Central memory CD4-positive, alpha-beta T cell (primary cell): ENCODE measurements at places on chromosomes 13 and 19.

GRCh38 chr19:17775245-17775927 is 19.6 kb upstream of the B3GNT3 start:
- no peak for DNase-seq

DNA sequence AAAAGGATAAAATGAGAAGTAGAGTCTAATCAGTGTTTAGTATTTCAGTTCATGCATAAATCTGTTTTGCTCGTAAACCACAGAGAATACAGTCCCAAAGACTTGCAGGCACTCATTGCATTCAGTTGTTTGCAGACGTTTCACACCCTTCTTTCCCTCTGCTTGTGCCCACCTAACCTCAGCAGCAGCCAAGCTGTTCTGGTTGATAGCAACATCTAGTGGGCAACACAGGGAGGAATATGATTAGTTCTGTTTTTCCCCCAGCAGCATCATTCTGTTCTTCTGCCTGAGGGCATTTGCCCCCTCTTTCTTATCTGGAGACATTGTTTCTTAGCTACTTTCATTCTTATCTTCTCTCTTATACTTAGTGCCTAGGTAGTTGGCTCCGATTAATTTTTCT is 135.6 kb downstream of the PAN3 start:
- no peak for DNase-seq

DNA sequence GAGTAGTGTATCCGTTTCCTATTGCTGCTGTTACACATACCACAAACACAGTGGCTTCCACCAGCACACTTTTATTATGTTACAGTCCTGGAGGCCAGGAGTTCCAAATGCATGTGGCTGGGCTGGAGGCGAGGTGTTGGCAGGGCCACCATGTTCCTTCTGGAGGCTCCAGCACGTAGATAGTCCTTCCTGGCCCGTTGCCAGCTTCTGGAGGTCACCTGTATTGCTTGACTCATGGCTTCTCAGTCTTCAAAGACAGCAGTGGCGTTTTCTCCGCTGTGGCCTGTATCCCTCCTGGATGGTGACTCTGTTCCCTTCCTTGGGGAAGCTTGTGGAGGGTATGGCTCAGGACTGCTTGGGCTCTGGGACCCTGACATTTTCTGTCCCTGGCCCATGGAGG is 15.2 kb downstream of the ZNF473 start:
- no peak for DNase-seq

DNA sequence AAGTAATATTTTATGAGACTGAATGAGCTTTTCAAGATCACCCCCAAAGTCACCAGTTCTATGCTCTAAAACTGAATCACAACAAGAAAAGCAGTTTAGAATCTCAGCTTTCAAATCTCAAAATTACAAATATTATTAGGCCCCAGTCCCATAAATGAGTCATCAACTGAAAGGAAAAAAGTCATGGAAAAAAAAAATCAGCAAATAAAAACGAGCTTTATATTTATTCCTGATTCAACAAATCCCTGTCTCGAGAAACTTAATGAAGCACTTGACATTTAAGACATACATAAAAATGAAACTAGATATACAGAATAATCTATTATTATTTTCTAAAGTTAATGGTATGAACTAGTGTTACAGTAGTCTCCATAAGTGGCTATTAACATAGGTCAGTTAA is 203.0 kb downstream of the DIAPH3 start:
- no peak for DNase-seq

- no peak for DNase-seq
Measured at GRCh38 chr19:55392820-55393761, 7.4 kb downstream of the RPL28 start.

GRCh38 chr13:30983431-30983830 is 51.0 kb downstream of the TEX26 start:
- no peak for DNase-seq

DNA sequence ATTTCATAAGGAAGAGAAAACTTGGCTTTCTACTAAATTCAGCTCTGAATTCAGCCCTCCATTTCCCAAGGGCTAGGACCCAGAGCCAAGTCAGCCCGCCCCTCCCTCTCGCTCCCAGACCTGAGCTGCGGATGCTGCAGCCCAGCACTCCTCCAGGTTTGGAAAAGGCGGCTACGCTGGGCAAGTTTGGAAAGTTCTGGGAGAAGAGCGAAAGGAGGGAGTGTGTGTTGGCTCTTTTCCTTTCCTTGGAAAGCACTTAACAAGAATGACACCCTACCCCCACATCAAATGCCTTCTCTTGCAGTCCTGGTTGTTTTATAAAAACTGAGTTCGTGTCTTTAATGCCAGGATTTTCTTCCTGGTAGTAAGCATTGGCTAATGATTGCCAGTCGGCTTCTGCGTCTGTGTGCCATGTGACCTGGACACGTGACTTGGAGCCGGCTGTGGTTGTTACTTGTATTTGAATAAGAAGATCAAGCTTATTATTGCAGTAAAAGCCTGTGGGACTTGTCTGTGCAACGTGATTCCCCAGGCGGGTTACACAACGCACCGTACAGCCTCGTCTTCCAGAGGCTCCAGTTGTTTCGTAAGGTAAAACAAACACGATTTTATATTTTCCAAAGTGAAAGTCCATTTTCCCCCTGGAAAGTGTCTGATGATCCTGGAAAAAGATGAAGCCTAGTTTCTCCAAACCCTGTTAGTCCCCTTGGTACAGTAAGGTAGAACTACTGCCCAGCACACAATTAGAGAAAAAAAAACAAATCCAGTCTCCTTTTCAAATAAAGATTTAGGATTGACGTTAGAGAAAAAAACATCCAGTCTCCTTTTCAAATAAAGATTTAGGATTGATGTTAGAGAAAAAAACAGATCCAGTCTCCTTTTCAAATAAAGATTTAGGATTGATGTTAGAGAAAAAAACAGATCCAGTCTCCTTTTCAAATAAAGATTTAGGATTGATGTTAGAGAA is 26.8 kb upstream of the UBE2L5 start:
- peak; percentile 71 for DNase-seq

DNA sequence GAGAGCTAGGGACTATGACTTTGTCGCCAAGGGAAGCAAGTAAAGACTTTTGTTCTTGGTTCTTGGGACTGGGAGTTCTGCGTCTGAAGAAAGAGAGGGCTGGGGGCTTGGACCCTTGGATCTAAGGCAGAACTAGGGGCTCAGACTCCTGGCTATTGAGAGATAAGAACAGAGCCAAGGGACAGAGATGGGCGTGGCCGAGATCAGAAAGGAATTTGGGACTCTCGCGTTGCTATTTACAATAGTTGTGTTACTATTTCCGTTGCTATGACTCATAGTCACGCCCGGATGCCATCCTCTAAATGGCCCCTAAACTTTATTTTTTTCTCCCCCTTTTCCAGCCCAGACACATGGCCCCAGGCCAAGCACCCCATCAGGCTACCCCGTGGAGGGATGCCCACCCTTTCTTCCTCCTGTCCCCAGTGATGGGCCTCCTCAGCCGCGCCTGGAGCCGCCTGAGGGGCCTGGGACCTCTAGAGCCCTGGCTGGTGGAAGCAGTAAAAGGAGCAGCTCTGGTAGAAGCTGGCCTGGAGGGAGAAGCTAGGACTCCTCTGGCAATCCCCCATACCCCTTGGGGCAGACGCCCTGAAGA is 759 bp downstream of the PPP1R15A start:
- DNase-seq: peak; percentile 87

DNA sequence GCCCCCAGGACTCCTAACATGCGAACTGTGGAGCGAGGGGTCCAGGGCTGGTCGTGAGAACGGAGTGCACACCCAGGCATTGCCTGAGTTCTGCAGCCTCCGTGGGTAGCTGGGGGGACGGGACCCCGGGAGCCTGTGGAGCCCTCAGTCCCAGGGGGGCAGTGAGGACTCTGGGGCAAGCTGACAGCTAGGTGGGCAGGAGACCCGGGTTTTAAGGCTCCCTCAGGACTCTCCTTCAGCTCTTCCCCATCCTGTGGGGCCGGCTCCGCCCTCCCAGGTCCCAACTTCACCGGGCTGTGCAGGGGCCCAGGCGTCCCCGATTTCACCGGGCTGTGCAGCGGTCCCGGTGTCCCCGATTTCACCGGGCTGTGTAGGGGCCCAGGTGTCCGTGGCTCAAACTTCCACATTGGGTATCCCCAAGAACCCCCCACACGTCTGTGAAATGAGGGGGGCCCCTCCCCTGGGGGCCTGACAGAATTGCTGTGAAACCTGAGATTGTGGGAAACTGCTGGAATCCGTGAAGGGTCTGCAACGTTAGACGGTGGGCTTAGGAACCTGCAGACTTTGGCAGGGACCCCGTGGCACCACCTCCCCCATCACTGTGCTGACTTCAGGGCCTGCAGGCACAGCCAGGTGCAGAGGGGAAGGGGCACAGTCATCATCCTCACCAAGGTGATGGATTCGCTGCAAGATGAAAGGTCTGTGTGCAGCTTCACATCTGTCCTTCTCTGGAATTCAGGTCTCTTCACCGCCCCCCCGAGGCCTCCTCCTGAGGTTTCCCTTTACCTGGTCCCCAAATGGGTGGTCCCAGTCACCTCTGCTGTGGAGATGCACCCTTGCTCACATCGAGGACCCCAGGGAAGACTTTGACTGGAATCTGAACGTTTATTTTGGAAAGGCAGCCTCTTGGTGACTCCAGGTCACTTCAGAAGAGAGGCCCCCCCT is 73.2 kb upstream of the MCF2L start:
- DNase-seq: no peak

DNA sequence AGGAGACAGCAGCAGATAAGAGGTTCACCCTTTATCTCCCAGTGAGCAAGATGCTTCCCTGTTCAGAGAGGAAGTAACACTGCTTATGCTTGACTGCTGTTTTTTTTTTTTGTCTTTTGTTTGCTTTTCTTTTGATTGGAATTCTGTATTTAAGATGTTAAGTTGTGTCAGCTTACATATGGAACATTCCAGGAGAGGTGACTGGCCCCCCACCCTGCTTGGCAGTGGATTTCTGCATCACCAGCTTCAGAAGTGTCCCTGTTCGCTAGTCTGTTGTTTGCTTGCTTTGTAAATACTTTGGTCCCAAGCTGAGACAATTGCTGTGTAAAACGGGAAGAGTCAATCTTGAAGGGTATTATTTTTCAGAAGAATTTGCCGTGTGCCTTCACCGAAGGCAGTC is 43.0 kb downstream of the IFT88 start:
- DNase-seq: no peak

DNA sequence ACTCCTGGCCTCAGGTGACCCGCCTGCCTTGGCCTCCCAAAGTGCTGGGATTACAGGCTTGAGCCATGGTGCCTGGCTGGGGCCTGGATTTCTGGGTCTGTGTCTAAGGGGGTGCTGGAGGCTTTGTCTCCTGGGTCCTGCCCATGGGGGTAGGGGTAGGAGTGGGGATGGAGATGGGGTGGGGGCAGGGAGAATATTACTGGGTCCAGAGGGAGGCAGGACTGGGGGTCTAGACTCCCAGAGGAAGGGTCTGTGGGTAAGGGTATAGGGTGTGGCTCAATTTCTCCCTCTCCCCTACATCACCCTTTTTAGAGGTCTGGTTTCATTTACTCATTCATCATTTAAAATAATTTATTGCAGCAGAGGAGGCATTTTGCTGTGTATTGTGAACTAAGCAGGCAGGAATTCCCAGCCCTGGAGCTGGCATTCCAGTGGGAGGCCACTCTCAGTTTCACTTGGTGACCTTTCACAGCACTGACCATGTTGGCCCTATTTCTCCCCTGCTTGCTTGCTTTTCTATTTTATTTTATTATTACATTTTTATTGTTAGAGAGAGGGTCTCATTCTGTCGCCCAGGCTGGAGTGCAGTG is 810 bp upstream of the NFKBID start:
- no peak for DNase-seq

GRCh38 chr13:34578471-34578870 is 363.6 kb upstream of the NBEA start:
- DNase-seq: no peak

DNA sequence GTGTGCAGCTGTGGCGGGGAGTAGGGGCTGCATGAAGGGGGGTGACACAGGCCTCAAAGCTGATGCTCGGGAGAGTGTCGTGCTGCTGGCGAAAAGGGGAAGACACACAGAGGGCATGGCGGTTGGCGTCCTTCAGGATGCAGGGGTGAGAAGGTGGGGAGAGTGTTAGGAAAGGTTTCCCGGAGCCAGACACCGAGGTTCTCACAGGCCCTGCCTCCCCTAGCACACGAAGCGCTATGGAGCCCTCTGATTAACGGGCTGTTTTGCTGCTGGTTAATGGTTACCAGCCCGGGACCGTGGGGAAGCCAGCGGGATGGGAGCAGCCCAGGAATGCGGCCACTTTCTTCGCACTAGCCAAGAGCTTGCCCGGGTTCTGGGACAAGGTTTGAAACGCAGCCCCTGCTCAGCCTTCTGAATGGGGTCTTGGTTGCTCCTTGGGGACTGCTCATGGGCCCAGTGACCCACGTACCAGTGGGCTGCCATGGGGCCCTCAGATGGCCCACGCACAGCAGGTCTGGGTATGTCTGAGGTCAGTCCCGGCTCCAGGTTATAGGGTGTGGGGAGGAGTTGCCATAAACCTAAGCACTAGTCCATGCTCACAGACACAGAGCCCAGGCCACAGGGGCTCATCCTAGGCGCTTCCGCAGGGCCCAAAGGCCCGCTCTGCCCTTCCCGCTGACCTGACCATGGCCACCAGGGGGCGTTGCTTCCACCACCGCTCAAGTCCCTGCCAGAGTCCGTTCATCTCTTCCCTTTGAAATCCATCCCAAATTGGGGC is 31.3 kb upstream of the ISYNA1 start:
- peak; percentile 49 for DNase-seq

DNA sequence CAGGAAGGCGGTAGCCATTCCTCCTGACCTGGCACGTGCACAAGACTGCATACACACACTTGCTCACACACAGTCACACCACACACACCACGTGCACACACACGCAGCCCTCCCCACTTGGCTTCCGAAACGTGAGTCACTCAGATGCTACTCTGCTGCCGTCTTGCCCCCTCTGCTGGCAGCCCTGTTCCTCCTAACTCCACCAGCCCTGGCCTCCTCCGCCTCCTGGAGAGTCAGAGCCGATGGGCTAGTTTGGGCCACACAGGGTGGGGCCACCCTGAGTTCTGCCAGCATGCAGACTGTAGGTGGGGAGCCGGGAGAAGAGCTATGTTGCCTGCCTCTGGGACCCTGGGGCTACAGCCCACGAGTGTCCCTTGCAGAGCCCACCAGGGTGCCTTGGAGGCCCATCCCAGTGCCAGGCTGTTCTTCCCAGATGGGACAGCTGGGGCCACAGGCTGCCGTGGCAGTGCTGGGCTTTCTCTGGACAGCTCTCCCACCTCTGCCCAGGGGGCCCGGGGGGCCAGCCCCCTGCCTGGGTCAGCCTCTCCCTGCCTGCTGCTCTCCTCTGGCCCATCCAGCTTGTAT is 12.1 kb downstream of the PIN1 start:
- DNase-seq: no peak

- no peak for DNase-seq
Measured at GRCh38 chr19:42312370-42312769, 739 bp upstream of the TMEM145 start.

GRCh38 chr13:98544104-98544710 is 32.7 kb downstream of the STK24 start:
- no peak for DNase-seq
